ENCODE measurements at places on chromosomes 5 and 9.

DNA sequence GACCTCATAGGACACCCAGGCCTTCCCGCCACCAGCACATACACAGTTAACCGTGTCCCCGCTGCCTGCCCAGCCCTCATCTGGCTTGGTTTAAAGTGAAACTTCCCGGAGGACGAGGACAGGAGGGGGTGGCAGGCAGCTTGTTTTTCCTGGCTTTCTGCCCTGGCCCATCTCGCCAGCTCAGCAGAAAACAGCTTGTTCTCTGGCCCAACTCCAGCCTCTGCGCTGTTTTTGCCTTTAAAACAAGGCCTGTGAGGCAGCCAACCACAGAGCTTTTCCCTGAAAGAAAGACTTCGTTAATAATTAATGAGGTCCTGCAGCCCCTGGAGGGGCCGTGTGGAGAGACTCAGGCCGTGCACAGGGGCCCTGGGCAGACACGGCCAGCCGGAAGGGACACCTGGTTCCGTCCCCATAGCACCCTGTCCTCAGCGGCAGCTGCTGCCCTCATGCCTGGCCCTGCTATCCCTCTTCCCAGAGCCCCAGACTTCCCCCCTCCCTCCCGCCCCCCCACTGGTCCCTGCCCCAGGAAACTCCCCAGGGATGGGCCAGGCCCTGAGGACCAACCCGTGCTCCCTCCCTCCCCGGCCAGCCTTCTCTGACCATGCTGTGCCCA, 108.7 kb downstream of the RXRA start:
- peak; percentile 99 for DNase-seq

- no peak for DNase-seq
Measured at GRCh38 chr5:126595486-126596083, 566 bp upstream of the ALDH7A1 start.

DNA sequence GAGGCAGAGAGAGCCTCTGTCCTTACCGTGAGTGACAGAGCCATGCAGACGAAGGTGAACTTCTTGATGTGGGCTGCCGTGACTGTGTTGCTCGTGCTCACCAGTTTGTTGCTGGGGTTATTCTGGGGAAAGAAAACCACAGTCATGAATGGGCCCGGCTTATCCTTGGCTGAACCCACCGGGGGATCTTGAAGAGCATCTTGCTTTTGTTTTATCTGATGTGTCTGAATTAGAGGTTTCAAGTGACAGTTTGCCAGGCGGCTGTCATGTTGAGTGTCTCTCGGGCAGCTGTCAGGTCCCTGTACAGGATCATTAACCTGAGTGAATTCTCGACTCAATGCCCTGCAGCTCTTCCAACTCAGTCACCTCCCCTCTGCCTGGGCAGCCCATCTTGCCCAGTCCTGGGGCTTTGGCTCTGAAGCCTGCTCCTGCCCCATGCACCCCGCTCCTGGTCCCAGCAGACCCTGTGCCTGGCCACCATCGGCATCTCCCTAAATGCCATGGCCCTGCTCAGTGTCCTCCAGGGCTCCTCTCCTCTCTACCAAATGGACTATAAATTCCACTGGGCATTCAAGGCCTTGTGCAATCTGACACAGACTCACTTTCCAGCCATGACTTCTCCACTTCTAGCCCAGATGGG, 77.4 kb downstream of the OTULIN start:
- DNase-seq, result no peak

- DNase-seq, result peak; percentile 76
Measured at GRCh38 chr5:144142139-144142823, 28.2 kb downstream of the YIPF5 start.

GRCh38 chr9:130664251-130665028, at the start of gene PRDM12:
Gene PRDM12, plus strand, starts transcription at chr9:130664594. Its CDS starts 60 bp downstream, at chr9:130664654.
- DNase-seq, result no peak

- no peak for DNase-seq
Measured at GRCh38 chr5:121979691-121980090, 17.9 kb downstream of the SRFBP1 start.

GRCh38 chr9:85723215-85723614, 18.5 kb downstream of the AGTPBP1 start:
- no peak for DNase-seq

DNA sequence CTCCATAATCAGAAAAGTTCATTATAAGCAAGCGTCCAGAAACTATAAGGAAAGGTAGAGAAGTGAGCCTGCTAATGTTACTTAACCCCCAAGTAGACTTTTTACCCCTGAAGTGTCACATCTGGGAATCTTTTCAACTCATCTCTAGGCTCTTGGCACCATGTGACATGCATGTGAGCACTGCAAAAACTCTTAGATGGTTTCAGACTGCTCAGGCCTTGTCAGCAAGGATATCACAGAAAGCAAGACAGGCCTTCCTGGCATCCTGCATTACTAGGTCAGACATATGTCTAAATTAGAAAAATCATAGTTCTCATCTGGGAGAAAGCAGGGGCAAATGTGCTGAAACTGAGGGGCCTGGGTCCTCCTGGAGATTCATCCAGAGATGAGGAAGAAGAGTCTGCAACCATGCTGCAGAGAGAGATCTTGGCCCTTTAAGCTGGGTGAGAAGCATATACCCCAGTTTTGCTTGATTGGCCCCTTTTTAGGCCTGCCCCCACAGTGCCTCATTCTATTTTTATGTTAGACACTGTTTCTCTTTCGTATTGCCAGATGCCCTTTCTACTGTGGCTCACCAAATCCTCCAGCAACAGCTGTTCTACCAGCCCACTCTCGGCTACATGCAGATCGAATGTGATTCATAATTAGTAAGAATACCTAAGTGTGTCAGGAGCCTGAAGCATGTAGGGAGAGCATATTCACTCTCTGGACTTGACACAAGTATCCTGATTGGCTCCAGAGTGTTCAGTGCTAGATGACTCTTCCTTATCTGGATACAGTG, 19.0 kb downstream of the TMEM8B start:
- peak; percentile 68 for DNase-seq

GRCh38 chr9:36928670-36929349, 105.3 kb downstream of the PAX5 start:
- DNase-seq, result no peak

GRCh38 chr9:18043978-18044377, 430.0 kb upstream of the ADAMTSL1 start:
- DNase-seq, result no peak

GRCh38 chr5:132114150-132115121, 40.8 kb downstream of the CSF2 start:
- no peak for DNase-seq

All from muscle of leg (tissue), 16 donors.